ENCODE measurements at places on chromosomes 5 and 9.
A peak's percentile ranks its signal among the peaks of the same experiment; 100 is the strongest.

DNA sequence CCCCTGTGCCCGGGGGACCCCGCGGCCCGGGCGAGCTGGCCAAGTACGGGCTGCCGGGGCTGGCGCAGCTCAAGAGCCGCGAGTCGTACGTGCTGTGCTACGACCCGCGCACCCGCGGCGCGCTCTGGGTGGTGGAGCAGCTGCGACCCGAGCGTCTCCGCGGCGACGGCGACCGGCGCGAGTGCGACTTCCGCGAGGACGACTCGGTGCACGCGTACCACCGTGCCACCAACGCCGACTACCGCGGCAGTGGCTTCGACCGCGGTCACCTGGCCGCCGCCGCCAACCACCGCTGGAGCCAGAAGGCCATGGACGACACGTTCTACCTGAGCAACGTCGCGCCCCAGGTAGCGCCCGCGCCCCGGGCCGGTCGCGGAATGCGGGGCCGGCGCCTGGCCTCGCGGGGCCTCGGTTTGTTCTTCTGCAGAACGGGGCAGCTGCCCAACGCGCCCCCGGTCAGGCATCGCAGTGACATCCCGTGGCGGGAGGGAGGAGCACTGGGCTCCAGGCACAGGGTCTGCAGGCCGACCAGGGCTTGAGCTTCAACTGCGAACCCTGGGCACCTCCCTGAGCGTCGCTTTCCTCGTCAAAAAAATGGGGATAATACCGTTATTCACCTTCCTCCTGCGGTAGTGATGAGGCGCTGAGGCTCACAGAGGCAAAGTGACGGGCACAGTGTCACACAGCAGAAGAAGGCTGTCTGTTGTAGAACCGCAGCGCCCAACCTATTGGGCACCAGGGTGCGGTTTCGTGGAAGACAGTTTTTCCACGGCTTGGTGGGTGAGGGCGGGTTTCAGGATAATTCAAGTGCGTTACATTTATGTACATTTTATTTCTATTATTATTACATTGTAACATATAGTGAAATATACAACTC lies 777 bp downstream of the ENDOG start:
- DNase-seq, result no peak

DNA sequence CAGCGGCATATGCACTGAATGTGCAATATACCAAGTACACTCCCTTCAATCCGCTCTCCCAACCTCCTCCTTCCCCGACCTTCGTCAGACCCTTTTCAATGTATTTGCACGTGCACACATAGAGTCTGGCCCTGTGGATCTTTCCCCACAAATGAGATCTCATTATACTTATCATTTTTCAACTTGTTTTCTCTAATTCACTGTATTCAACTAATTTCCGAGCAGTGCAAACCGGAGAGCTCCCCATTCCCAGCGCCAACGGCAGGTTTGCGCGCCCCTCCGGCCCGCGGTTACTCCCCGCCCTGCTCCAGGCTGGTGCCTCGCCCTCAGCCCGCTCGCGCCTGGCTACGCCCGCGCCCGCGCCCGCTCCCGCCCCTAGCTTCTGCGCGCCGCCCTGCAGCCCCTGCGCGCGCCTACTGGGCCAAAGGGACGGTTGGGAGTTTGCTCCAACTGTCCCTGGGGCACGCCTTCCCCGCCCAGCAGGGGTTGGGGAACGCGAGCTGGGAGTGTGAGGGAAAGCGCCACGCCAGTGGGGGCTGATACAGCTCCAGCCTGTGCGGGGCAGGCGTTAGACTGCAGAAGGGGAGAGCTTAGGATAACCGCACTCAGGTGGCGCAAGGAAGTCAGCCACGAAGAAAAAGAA lies 3.3 kb upstream of the CDC20B start:
- no peak for DNase-seq

- DNase-seq, result no peak
Observed at GRCh38 chr9:129671519-129671918, 6.1 kb downstream of the PRRX2 start.

DNA sequence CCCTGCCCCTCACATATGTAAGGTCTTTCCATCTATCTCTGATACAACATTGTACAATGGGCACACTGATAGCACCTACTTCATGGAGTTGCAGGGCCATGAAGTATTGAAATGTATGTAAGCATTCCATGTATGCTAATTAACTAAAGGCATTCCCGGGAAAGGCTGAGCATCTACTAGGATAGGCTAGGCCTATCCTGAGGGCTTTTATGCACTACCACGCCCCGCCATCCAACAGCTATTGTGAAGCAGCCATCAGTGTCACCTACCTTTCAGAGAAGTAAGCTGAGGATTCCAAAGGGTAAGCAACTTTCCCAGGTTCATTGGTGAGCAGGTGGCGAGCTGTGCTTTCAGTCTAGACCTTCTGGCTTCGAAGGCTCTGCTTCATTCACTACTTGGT lies 47.6 kb downstream of the NSG2 start:
- no peak for DNase-seq

DNA sequence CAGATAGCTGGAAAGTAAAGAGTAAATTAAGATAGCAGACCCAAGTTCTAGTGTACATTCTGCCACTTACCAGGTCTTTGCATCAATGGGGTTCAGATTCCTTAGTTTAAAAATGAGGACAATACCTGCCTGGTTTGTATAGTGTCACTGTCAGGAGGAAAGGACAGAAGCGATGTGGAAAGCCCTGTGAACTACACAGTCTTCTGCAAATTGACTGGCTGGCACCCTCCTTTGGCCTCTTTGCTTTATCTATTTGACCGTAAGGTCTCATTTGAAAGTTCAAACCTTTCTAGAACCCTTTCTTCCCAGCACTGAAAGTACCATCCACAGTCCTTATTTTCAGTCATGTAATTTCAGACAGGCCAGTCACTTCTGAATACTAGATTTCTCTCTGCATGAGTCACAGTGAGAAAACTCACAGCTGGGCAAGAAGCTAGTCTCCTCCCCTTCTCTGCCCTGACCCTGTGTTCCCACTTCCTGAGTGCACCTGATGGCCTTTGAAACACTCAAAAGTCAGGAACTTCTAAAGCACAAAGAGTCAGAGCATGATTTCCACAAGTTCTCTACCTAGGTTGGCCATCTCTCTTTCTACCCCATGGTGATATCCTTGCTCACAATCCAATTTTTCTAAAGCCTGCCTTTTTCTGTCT lies 91.3 kb upstream of the RASEF start:
- DNase-seq, result peak; percentile 31

- no peak for DNase-seq
Observed at GRCh38 chr5:82312373-82312856, 34.3 kb upstream of the RPS23 start.

DNA sequence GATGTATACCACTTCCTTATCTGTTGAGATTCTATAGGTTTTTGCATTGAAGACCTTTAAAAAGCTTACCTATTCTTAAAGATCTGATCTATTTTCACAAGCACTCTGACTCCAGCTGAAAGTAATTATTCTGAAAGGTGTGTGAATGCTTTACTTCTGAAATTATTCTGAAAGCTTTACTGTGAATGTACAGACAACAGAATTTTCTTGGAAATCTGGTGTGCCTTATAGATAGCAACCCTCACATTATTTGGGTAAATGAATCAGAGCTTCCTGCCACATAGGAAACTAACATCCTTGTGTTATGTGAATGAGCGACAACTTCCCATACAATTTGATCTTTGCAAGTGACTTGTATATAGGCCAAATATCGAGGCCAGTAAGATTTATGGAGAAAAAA lies 6.5 kb downstream of the CDO1 start:
- no peak for DNase-seq

GRCh38 chr9:97514531-97514930 lies 13.1 kb downstream of the TMOD1 start:
- no peak for DNase-seq

- no peak for DNase-seq
Observed at GRCh38 chr9:90956026-90956810, 154.6 kb downstream of the SYK start.

DNA sequence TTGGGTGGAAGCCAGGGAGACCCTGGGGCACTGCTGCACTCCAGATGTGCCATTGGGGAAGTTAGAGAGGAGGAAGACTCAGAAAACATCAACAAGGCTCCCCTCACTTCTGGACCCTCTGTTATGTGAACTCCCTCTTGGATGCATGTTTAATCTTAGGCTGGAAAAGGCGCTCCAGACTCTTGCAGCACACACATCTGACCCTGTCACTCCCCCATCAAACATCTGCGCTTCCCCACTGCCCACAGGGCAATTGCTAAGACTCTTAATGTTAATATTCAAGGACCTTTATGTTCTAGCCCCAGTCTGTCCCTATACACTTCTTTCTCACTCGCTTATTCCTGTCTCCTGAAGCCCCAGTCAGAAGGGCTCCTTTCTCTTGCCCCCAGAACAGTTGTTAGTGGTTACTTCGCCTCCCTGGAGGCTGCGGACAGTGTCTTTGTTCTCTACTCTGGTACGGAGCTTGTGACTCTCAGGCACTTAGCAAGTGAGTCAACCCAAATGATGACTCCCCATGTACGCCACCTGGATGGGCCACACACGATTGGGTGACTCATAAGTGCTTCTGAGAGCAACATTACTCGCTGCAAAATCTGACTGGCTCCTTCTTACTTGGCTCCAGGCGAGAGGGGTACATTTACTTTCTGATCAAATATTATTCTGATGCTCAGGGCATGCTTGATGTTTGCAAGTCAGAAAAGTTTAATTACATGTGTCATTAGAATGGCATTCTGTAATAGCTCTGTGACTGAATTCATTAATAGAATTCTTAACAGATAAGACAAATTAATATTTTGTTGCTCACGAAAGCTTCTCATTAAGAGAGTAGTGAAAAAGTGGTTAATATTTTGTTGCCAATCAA lies 193.6 kb downstream of the HSPA4 start:
- no peak for DNase-seq

DNA sequence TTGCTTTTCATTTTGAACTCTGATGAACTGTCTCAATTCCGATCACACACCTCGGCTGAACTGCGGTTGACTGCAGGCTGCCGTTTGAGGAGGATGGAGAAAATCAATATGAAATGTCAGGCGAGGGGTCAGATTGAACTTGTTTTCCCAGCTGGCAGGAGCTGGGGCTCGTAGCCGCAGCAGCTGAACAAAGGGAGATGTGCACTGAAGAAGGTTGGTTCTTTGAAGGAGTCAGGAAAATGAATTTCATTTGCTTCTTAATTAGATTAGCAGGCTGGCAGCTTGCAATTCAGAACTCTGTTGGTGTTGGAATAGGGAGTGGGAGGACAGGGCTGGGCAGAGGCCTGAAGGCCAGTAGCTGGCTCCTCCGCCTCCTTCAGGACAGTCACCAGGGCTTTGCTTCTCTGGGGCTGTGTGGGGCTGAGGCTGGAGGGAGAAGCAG lies 117.4 kb upstream of the GPR151 start:
- no peak for DNase-seq

GRCh38 chr9:124260769-124261603 lies 3.2 kb downstream of the NEK6 start:
- no peak for DNase-seq

DNA sequence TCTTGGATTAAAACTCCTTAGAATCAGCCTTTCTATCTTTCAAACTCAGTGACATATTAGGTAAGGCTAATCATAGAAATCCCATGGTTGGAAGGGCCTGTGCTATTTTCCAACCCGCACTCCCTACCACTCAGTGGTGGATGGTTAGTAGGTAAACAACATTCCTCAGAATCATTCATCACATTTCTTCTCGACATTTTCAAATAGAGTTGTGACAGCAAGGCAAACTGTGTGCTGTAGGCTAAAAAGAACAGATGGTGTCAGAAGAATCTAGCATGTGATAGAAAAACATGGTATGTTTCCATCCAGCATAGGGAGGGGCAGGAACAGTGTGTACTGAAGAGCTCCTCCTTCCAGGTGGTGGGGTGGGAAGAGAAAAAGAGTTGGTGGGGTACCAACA lies 227.3 kb upstream of the NMUR2 start:
- no peak for DNase-seq

DNA sequence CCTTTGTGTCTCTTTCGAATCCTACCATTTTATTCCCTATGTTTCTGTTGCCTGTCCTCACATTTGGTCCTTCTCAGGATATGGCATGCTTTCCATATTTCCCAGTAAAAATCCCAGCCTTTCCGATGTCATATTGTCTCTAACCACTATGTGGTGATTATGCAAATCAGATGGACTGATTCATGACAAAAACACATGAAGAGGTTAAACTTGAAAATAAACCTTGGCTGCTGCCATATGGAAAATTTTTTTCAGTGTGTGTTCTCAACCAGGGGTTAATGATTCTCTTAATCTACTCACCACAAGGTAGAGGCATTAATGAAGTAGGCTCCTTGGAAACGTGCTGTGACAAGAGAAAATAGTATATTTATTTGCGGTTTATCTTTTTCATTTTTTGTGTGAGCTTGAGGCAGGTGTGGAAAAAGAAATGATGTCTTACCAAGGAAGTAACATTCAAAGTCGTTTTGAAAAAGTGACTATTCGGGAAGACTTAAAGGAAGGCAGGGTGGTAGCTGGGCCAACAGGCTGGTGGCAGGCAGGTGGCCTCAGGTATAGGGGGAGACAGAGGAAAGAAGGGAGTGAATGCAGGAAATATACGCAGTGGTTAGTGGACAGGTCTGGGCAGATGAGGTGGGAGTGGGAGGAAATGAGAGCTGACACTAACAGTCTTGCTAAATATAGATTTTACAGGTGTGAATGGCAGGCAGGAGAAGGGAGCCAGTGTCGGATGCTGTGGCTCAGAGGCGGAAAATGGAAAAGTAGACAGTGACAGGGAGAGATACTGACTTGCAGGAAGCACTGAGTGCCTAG lies 46.2 kb downstream of the DMRT2 start:
- no peak for DNase-seq

DNA sequence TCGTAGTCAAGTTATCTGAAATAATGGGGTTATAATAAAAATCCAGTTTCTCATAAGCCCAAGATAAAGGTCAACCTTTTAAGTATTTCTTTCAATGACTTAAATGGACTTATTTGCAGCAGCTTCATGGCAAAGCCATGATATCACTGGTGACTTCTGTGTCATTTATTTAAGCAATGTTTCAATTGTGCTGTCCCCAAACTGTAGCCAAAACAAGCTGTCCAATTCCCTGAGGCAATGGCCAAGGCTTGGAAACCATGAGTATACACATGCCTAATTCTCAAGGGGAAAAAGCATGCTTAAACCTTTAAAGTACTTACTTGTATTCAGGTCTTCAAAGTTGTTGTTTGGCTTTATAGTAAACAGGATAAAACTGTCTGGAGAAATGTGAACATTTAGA lies 376.4 kb upstream of the TNC start:
- DNase-seq, result no peak

GRCh38 chr5:142922223-142922952 lies 152.2 kb downstream of the ARHGAP26 start:
- peak; percentile 21 for DNase-seq

DNA sequence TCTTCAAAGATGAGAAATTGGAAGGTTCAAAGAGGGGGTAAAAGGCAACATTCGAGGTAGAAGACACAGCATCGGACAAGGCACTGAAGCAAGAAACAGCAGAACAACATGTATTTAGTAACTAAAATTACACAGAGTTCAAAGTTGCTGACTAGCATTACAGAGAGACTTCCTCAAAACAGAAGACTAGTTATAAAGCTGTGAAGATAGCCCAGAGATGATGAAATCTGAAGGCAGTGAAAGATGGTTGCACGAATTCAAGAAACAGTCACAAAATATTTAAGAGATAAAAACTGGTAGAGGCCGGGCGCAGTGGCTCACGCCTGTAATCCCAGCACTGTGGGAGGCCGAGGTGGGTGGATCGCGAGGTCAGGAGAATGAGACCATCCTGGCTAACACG lies 16.3 kb downstream of the MAPKAP1 start:
- no peak for DNase-seq

- DNase-seq, result no peak
Observed at GRCh38 chr9:8895861-8896224, 1096.3 kb upstream of the DMAC1 start.

Measured in GM12878 (cell line).